NCI-H187 (cell line): ENCODE measurements at places on chromosomes 7 and 10.

DNA sequence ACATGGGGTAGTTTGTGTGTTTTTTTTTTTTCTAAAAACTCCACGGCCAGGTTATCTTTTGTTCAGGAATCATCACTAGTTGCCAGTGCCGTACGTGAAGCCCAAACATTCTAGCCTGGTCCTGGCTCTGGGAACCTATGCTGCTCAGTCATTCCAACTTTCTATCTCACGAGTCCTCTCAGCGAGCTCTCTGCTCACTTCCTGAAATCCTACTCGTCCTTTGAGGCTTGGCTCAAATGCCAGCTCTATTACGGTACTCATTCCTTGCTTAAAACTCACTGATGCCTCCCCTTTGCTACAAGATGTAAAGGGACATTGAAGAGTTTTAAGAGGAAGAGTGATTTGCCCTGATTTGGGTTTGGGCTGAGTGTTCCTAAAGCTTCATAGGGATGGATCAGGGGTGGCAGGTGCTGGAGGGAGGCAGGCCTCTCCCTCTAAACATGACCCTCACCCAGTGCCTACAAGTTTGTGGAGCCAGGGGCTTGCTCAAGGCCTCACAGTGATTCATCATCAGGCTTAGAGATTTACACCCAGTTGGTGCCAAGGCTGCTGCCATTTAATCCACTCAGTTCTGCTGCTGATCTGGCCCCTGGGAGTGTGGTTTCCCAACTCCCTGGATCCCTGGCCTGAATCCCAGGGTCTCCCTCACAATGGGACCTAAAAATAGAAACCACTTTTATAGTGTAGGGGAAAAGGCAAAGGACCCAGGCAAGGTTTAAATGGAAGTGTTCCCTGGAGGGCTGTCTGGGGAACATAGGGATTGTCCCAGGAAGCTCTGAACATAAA, 46.1 kb upstream of the R3HCC1L start:
- DNase-seq, result no peak

DNA sequence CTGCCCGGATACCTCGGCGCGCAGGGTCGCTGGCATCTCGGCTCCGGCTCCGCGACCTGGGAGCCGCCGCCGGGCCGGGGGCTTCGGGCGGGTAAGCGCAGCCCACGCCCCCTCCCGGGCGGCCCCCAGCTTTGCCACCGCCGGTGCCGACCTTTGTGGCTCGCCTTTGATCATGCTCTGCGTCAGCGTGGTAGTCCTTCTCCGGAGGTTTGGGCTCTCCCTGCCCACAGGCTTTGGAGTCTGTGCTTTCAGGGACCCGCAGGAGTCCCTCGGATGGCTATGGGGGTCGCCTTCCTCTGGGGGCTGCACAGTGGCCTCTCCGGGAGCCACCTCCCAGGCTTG, 7.3 kb downstream of the ATP6V1F start:
- DNase-seq, result no peak

DNA sequence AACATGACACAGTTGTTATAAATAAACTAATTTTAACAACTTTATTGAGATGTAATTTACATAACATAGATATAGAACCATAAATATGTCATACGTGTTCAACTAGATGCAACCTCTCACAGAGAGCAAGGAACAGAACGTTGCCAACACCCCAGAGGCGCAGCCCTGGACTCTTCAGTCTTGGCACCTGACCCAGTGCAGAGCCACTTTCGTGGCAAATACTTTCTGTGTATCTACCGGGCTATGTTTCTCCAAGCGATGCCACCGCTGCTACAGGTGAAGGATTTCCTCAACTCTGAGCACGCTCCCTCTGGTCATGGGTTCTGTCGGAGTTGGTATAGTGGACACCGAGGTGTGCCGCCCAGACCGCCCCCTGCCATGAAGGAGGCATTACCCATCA, 57.4 kb downstream of the TEX36 start:
- DNase-seq, result no peak

DNA sequence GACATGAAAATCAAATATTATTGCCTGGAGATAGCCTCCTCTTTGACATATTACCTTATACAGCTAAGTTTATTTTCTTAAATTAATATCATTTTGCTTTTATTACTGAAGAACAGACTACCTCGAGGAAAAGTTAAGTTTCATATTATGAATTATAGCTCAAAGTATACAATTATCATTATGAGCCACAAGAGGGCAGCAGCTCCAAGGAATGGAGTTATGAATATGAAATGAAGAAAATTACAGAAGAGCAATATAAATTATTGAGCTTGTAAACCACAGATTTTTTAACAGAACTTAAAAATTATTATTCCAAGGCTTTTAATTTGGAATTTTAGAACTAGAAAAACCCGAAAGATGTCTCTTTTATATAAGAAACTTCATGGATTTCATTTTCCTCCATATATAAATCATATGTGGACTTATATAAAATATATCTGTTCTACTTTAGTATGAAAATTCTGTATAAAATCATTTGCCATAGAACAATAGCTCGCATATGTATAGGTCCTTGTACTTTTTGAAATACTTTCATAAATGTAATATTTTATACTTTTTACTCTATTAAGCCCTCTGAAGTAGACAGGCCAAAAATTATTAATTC, 40.1 kb downstream of the IQUB start:
- DNase-seq, result peak; percentile 55

GRCh38 chr10:86849181-86849894, 92.9 kb downstream of the BMPR1A start:
- DNase-seq, result no peak

DNA sequence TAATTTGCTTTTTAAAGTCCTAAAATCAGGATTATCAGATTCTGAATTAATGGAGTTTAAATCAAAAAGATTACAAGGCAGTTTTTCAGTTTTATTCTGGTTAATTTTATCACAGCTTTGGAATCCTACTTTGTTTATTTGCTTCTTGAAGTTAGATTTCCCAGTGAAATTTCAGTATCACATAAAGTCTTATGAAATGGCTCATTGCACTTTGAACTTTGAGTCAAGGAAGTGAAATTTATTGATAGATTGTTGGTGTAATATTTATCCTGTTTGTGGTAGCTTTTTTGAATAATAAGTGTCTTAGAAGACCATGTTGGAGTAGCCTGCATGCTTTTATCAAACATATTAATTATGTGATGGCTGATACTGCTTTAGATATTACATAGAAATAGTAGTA, 92.6 kb downstream of the PTEN start:
- no peak for DNase-seq

- DNase-seq, result no peak
Measured at GRCh38 chr7:45564485-45564884, 9.7 kb upstream of the ADCY1 start.

DNA sequence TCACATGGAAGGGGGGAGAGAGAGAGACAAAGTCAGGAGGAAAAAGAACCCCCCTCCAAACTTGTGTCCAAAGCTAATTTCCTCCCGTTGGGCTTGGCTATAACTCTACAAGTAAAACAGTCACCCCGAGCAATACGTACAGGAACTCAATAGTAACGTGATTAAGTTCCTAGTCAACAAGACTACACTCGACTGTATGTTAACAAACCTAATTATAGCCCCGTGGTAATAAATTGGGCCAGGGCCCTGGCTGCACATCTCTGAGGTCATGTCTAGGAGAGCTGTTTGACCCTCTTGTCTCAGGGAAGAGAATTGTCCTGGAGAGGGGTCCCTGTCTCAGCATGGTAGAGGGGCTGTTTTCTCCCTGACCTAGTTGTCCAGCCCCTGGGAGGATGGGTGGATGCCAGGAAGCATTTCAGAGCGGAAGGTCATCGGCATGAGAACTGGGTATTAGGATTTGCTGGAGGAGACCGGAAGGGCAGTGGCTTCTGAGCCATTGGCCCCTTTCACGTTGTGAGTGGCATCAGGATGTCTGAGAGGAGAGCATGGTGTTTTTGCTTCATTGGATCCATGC, 60.2 kb upstream of the COMTD1 start:
- DNase-seq, result no peak

DNA sequence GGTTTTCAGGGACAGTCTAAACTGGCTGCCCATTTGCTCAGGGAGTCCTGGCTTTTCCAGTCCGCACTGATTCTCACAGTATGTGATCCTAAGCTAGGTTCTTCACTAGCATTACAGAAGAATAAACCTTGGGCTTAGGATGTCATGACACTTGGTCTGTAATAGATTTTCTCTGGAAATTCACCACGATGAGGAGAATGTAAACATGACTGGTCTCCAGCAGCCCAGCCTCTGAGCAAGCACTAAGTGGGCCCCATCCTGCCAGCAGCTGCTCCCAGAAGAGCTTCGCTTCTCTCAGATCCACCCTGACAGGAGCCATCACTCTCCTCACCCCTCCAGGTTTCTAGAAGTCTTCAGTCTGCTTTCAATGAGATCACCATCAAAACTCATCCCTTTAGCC, 103.7 kb upstream of the ZPBP start:
- no peak for DNase-seq

DNA sequence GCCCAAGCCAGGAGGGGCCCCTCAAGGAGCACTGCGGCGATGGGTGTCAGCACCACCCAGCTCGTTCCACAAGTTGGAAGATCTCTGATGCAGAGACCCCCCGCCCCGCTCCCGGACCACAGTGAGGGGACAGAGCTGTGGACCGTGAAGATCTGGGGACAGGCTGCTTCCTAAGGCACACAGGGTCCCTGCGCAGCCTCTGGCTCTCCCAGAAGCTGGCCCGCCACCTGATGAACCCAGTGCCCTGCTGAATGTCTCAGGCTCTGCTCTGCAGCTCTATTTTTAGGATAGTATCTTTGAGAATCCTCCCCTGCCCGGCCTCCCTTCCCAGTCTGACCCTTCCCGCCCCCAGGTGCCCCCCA, 29.7 kb downstream of the GBX1 start:
- no peak for DNase-seq

- DNase-seq, result no peak
Measured at GRCh38 chr7:108415821-108416536, 40.3 kb downstream of the NRCAM start.
